Purkinje cell (primary cell): ENCODE measurements at places on chromosomes 5 and 9. TPM values are rescaled to one million over a fixed set of nuclear protein-coding genes. Genes with fewer than 3 reads are reported as not detected.

Gene DMGDH
- polyA plus RNA-seq: 0.10 and 0.48 TPM in 2 replicates

Gene UNC5A
- 1.3 TPM in 1 of 2 replicates, not detected in the other for polyA plus RNA-seq

Gene PCDHGA4
- polyA plus RNA-seq: 0.27 TPM in 1 of 2 replicates, not detected in the other

Gene C9orf50
- polyA plus RNA-seq: not detected in 2 replicates

Gene ADRB2
- polyA plus RNA-seq: not detected in 2 replicates

Gene PHAX
- 144 and 198 TPM in 2 replicates for polyA plus RNA-seq

Gene GCNT4
- 0.45 and 2.0 TPM in 2 replicates for polyA plus RNA-seq

Gene FGFR4
- polyA plus RNA-seq: not detected in 2 replicates

Gene PRUNE2
- polyA plus RNA-seq: 18.6 and 32.5 TPM in 2 replicates

Gene ANKRD31
- polyA plus RNA-seq: 0.32 and 0.42 TPM in 2 replicates

Gene PCDHB14
- 5.3 and 5.4 TPM in 2 replicates for polyA plus RNA-seq

Gene ZCCHC9
- polyA plus RNA-seq: 17.8 and 31.7 TPM in 2 replicates

Gene CLTB
- polyA plus RNA-seq: 20.9 and 37.9 TPM in 2 replicates

Gene SLC2A6
- polyA plus RNA-seq: 11.9 TPM in 2 replicates

Gene CCL28
- polyA plus RNA-seq: not detected in 2 replicates

Gene EDIL3
- polyA plus RNA-seq: 156 and 168 TPM in 2 replicates

Gene PHF2
- 1.1 and 1.7 TPM in 2 replicates for polyA plus RNA-seq

Gene SLC25A2
- polyA plus RNA-seq: not detected in 2 replicates

Gene PLPPR1
- 1.2 and 4.3 TPM in 2 replicates for polyA plus RNA-seq

Gene LCN15
- polyA plus RNA-seq: not detected in 2 replicates

Gene CD274
- polyA plus RNA-seq: 0.27 and 1.5 TPM in 2 replicates

Gene PCDHGA7
- polyA plus RNA-seq: 0.73 and 1.8 TPM in 2 replicates

Gene SLC28A3
- polyA plus RNA-seq: 0.15 TPM in 1 of 2 replicates, not detected in the other

Gene WNT8A
- not detected in 2 replicates for polyA plus RNA-seq

Gene RELL2
- 5.9 and 8.8 TPM in 2 replicates for polyA plus RNA-seq

Gene ZNF474
- polyA plus RNA-seq: not detected in 2 replicates

Gene IFNA7
- not detected in 2 replicates for polyA plus RNA-seq

Gene EGFLAM
- polyA plus RNA-seq: not detected in 2 replicates

Gene PCDHGA11
- polyA plus RNA-seq: 1.5 and 2.4 TPM in 2 replicates

Gene ARHGEF28
- 2.6 and 2.8 TPM in 2 replicates for polyA plus RNA-seq

Gene INSYN2B
- polyA plus RNA-seq: 2.0 and 2.6 TPM in 2 replicates

Gene ELAVL2
- polyA plus RNA-seq: 1.5 and 14.0 TPM in 2 replicates

Gene TLX3
- not detected in 2 replicates for polyA plus RNA-seq

Gene NTMT1
- polyA plus RNA-seq: 17.2 and 34.2 TPM in 2 replicates

Gene VPS13A
- 18.5 and 21.4 TPM in 2 replicates for polyA plus RNA-seq

Gene ACTBL2
- not detected in 2 replicates for polyA plus RNA-seq

Gene VCAN
- 16.2 and 21.5 TPM in 2 replicates for polyA plus RNA-seq

Gene MEF2C
- 324 and 372 TPM in 2 replicates for polyA plus RNA-seq

Gene SHOC1
- polyA plus RNA-seq: 0.62 and 0.76 TPM in 2 replicates

Gene TLR4
- polyA plus RNA-seq: 0.78 and 2.2 TPM in 2 replicates

Gene KCTD16
- 11.7 and 20.4 TPM in 2 replicates for polyA plus RNA-seq

Gene ZNF879
- polyA plus RNA-seq: 2.5 and 2.8 TPM in 2 replicates

Gene GLDC
- 13.0 and 20.2 TPM in 2 replicates for polyA plus RNA-seq

Gene ISL1
- polyA plus RNA-seq: 0.10 TPM in 1 of 2 replicates, not detected in the other

Gene MYOT
- 1.7 and 7.7 TPM in 2 replicates for polyA plus RNA-seq

Gene AP3S1
- polyA plus RNA-seq: 128 and 198 TPM in 2 replicates

Gene BHMT2
- polyA plus RNA-seq: not detected in 2 replicates
